Foreskin fibroblast (primary cell): ENCODE measurements at places on chromosomes 4 and X.

DNA sequence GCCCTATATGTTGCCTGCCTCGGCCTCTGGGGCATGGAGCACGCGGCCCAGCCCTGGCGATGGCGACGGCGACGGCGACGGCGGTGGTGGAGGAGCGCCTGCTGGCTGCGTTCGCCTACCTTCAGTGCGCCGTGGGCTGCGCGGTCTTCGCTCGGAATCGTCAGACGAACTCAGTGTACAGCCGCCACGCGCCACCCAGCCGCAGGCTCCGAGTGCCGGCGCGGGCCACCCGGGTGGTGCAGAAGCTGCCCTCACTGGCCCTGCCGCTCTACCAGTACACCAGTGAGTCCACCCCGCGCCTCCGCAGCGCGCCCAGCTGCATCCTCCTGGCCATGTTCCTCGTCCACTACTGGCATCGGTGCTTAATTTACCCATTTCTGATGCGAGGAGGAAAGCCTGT lies 83.7 kb upstream of the F9 start:
- DNase-seq: no peak

- DNase-seq: no peak
Observed at GRCh38 chr4:10100734-10101216, 15.8 kb downstream of the WDR1 start.

DNA sequence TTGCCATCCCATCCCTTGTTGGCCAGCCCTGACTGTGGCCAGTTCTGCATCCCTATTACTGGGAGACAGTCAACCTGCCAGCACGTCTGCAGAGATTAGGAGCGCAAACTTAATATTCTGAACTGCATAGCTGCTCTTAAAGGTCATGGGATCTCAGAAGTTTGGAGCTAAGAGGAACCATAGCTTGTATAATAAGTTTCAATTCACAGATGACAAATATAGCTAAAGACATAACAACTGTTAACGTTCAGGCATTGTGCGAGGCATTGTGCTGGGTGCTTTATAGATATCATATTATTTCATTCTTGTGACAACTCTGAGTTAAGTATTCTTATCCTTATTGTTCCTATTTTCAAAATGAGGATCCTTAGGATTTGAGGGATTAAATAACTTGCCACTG lies 3.7 kb downstream of the SCARB2 start:
- no peak for DNase-seq

DNA sequence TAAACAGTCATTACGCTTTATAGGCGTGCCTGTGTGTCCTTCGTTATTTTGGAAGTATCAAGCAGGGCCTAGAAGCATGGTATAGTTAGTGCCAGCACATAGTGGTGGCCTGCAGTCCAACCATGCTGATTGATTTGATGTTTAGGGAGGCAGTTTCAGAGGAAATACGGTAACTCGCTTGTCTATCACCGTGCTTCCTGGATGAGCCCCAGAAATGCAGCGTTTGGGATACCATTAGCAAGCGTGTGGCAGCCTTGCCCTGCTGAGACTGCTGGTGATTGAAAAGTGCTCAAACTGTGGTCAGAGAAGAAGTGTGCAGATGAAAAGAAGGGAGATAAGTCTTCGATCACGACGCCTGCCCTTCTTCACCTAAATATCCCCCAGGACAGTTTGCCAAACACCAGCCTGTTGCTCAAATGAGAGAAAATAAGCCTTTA lies 158.4 kb downstream of the CHIC2 start:
- DNase-seq: peak; percentile 70

- no peak for DNase-seq
Observed at GRCh38 chr4:111991163-111991562, 154.1 kb upstream of the FAM241A start.

GRCh38 chrX:45449982-45450381 lies 249.3 kb upstream of the DIPK2B start:
- DNase-seq: no peak

GRCh38 chr4:57094832-57095223 lies 15.4 kb downstream of the IGFBP7 start:
- DNase-seq: no peak

GRCh38 chrX:7447801-7448499 lies 300.0 kb upstream of the PUDP start:
- no peak for DNase-seq

GRCh38 chr4:61427099-61427817 lies 227.1 kb downstream of the ADGRL3 start:
- DNase-seq: no peak

- DNase-seq: peak; percentile 32
Observed at GRCh38 chr4:128658214-128658631, 151.3 kb upstream of the JADE1 start.

DNA sequence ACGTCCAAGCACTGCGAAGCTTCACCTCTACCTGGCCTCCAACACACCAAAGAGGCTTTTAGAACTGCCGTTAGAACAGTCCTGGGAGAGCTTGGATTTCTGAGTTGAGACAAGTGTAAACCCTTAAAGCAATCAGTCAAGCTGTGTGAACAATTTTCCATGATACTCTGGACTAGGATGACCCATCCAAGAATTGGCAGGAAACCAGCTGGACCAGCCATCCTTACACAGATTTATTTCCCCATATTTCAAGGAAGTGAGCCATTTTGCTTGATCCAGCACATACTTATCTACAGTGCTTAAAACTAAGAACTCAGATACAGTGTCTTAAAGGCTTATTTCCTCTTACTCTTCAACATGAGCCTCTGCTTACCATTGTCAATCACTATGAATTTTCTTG lies 340.7 kb upstream of the HS3ST1 start:
- peak; percentile 11 for DNase-seq

- DNase-seq: no peak
Observed at GRCh38 chrX:11540532-11541377, 125.0 kb downstream of the ARHGAP6 start.

DNA sequence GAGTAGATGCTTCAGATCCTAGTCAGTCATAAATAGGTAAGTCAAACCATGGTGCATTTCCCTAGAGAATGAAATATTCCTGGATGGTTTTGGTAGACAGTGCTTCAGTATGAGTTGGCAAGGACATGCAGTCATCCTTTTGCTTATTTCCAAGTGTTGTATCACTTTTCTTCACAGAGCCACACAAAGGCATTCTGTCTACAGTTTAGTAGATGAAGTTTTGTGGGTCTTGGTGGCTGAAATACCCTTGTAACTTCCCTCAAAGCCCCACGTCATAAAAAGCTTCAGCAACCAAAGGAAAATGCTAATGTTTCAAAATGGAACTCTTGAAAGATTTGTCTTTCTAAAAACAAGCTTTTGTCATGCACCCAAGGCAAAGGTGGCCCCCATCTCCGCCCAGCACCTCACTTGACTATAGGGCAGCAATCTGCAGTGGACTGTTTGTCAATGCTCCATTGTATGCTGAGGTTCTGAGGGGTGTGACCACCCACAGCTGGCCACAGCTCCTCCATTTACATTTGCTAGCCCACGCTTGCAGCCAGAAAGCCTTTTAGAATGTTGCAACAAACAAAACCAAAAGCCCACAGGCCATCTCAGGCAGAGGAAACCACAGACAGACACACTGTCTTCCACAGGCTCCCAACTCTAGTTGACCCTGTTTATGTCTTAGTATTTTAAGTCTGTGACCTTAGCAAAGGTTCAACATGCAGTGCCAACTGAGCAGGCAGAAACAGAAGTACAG lies 87.1 kb upstream of the FAM9C start:
- no peak for DNase-seq

DNA sequence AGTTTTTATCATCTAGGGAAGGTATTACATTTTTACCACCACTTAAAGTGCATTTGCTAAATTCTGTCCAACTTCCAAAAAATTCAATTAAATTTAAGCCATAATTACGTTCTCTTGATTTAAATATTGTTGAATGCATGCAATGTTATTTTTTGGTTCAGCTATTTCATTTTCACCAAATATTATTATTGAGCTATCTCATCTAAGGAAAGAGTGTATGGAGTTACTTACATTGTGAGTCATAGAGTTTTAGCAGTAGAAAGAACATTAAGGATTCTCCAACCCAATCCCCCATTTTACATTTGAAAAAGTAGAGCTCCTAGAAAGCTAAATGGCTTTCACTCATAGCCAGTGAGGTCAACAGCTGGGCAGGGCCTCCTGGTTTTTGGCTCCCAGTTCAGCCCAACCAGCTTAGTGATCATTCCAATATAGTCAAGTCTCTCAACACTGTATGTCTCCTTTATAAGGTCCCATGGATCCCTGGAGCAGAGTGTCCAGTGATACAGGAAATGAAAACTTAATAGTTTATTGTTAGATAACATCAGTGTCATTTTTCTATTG lies 60.5 kb downstream of the NDNF start:
- DNase-seq: no peak

GRCh38 chr4:84597450-84597849 lies 14.5 kb downstream of the CDS1 start:
- no peak for DNase-seq

- DNase-seq: no peak
Observed at GRCh38 chr4:151992332-151993154, 231.7 kb upstream of the GATB start.

GRCh38 chrX:150225266-150225665 lies 137.9 kb upstream of the MAMLD1 start:
- DNase-seq: no peak

DNA sequence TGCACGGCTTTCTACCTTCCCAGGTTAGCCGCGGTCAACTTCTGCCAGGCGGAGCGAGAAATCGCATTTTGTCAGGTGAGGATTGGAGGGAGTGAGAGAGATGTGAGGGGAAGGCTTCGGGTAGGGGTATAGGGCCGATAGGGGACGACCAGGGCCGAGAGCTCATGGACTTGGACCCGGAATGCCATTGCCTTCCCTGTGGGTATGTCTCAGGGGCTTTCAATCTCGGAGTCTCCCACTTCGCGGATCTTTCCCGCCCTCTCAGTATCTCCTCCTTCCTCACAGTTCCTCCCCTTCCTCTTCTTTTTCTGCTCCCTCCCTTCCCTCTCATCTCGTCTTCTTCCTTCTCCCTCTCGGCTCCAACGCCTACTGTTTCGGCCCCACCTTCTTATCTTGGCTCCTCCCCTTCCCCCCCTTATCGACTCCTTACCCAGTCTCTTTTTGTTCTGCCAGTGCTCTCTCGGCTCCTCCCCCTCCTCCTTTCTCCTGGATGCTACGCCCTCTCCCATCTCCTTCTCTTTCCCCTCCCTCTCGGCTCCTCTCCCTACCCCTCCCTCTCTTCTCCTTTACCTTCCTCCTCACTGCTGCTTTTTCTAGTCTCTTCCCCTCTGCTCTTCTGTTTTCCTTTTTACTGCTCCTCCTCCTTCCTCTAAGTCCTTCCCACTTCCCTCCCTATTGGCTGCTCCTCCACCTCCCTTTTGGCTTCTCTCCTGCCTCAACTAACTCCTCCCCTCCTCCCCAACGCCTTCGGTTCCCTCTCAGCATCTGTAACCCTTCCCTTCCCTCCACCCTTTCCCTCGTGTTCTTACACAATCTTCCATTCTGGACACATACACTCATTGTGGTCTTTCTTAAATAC lies 29.4 kb upstream of the RBMX start:
- peak; percentile 89 for DNase-seq

- DNase-seq: no peak
Observed at GRCh38 chr4:84971319-84971932, 4.9 kb upstream of the WDFY3 start.

DNA sequence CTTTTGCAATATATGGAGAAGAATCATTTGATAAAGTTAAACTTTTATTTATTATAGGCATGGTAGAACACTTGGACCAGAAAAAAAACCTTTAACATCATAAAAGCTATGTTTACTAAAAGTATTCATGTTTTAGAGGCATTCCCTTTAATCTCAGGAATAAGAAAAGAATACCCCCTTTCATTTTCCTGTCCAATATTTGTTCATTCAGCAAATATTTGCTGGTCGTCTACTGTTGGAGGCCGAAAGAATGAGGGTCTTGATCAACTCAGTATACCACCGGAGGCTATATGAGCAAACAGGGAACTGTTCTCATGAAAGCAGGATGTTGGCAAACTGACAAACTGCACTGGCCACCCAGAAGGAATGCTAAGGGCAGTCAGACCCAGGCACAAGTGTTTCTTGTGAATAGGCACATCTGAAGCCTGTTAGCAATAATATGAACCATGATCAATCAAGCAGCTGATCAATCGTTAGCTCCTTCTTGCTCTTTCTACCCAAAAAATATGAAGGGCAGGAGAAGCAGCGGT lies 480.8 kb upstream of the FAT1 start:
- peak; percentile 34 for DNase-seq

- no peak for DNase-seq
Observed at GRCh38 chr4:11814758-11815157, 386.1 kb upstream of the HS3ST1 start.

GRCh38 chrX:71669492-71669891 lies 2.1 kb downstream of the LOC101059915 start:
- DNase-seq: no peak

DNA sequence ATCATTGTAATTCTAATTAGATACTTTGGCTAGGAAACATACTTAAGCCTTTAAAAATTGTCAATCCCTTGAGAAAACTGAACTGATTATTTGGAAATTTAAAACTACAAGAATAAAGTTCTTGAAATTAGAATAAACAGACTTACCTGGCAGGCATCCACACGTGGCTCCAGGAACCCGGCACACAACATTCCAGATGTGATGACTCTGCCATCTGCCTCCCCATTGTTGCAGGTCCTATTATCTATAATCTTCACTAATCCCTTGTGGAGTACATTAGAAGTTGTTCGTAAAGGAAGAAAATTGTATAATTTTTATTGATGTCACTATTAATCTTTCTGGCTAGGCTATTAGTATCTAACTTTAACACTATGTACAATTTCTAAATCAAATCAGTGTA lies 16.2 kb upstream of the GNRHR start:
- DNase-seq: no peak

- no peak for DNase-seq
Observed at GRCh38 chrX:124224528-124224927, 107.9 kb upstream of the TEX13D start.

- no peak for DNase-seq
Observed at GRCh38 chr4:38768968-38769394, 13.8 kb downstream of the TLR10 start.

- DNase-seq: no peak
Observed at GRCh38 chrX:45862801-45863200, 662.1 kb upstream of the DIPK2B start.

DNA sequence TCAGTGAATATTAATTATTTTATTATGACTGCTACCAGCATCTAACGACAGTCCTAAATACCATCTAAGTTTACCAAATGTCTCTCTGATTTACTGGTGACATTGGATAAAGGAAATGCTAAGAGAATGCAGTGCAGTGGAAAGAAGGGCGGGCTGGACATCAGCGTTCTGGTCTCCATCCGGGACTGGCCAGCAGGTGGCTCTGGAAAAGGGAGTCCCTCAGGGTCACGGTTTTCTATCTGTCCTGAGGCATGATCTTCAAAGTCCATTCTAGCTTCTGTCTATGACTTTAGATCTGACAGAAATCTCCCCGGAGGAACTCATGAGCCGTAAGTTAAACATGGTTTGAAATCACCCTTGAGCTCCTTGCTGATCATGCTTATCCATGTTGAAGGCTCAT lies 3.3 kb downstream of the TRIM2 start:
- peak; percentile 64 for DNase-seq
